ENCODE measurements at places on chromosomes 11 and 22.

GRCh38 chr11:99638073-99638553 is 617.4 kb downstream of the CNTN5 start:
- no peak for DNase-seq

DNA sequence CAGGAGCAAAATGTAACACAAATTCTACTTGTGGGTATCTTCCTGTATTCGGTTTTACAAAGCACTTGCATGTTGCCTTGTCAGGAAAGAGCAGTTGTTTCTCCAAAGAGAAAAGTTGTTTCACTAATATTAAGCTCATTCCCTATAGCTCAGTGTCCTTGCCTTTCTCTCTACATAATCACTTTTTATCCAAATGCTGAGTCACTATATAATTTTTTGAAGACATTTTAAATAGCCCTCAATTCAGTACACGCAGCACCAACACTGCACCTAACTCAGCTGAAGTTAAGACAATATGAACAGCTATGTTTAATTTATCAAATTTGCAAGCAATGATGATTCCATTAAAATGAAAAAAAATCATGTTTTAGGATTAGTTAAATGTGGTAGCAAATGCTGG is 14.5 kb upstream of the MRTFA start:
- no peak for DNase-seq

GRCh38 chr11:31797190-31798056 is 13.7 kb downstream of the PAX6 start:
- peak; percentile 60 for DNase-seq

GRCh38 chr11:45158210-45158731 is 11.8 kb downstream of the PRDM11 start:
- DNase-seq, result peak; percentile 61

- DNase-seq, result no peak
These were observed 12.7 kb downstream of the LINC01488 start for GRCh38 chr11:69493931-69494821.

GRCh38 chr22:32333141-32333768 is 24.4 kb upstream of the RFPL3 start:
- no peak for DNase-seq

All from spinal cord (tissue), 10 donors.